ENCODE measurements at places on chromosomes 13 and 19.

- no peak for DNase-seq
Observed at GRCh38 chr13:32042551-32042950, 11.0 kb downstream of the FRY start.

- DNase-seq: no peak
Observed at GRCh38 chr19:55247621-55248099, 11.2 kb downstream of the PPP6R1 start.

DNA sequence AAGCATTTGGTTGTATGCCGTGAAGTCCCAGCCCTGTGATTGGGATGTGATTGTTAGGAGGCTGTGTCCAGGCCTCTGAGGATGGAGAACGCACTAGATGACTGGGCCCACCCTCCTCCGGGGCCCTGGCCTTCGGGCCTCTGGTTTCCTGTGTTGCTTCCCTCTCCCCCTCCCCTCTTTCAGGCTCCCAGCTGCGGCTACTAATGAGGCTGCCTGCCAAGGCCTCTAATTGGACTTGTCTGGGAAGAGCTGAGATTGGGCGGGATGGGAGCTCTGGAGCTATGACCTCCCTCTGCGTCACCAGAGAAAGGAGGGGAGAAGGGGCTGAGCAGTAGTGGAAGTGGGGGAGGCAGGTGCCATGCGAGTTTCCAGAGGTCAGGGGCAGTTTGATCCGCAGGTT lies 9.9 kb downstream of the PTH2 start:
- DNase-seq: no peak

GRCh38 chr19:36371886-36372285 lies 7.1 kb downstream of the ZFP14 start:
- DNase-seq: no peak

- no peak for DNase-seq
Observed at GRCh38 chr13:50419331-50419865, 404.2 kb downstream of the KCNRG start.

DNA sequence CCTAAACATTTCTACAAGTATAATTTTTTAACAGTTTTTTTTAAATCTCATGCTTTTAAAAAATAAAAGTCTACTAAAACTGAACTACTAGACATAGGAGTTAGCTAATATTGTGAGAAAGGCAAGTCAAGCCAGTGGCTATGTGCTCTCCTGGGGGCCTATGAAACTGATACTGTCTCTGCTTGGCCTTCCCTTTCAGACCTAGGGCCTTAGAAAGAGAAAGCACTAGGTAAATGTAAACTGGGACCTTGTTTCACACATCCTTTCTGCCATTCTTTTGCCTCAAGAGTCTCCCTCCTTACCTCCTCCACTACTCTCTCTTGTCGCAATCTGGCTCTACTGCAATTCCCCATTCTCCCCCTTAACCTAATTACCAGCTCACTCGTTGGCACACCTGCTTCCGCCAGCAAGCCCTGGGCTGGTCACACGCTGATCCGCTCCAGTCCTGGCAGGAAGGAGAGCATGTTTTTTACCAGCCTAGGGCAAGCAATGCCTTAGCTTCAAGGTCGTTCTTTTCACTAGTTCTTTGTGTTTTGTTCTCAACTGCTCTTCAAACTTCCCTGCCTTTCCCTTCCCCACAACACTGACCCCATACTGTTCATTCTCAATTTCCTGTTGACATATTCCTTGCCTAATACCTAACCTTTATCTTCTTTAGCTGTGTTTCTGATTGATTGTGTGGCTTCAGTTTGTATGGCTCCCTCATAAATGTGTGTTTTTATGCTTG lies 23.1 kb downstream of the TBC1D4 start:
- no peak for DNase-seq

DNA sequence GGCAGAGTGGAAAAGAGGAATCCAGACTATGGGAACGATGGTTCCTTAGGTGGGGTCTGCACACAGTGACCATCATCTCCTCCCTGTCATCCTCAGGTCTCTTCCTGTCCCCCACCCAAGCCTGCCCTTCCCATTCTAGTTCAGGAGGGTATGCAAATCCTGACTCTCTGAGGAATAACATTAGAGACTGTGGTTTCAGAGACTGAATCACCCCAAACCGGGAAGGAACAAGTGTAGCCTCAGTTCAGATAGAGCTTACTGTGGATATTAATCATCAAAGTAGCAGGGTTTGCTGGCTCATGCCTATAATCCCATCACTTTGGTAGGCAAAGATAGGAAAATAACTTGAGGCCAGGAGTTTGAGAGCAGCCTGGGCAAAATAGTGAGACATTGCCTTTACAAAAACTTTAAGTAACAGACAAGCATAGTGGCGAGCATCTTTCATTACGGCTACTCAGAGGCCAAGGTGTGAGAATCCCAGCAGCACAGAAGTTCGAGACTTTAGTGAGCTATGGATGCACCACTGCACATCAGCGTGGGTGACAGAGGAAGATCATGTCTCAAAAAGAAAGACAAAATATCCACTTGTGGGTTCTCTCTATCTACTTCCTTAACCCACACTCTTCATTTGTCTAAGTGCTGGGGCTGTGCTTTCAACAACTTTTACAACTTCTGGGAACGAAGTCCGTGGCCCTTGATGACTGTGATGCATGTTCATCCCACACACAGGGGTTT lies 19.3 kb upstream of the LGALS13 start:
- DNase-seq: no peak

DNA sequence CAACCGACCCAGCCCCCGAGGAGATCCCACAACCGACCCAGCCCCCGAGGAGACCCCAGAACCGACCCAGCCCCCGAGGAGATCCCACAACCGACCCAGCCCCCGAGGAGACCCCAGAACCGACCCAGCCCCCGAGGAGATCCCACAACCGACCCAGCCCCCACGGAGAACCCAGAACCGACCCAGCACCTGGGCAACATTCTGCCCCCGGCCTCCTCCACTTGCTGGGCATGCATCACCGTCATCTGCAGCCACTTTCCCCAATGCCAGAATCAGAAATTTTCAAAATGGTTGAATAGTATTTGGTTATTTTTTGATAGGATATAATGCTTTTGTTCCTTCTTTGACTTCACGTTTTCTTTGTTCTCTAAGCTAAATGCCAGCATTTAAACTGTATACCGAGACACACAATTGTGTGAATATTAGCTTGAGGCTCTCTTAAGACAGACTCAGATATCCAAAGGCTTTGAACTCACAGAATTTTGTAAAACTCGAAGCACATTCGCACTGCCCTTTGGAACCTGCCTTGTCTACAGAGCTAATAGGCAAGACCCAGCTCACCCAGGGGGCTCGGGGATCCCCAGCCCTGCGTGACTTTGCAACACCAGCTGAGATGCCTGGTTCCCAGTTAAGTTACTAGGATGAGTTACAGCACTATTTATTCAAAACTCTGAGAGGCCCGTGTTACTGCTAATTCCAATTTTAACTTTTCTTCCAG lies 15.5 kb upstream of the RASA3 start:
- DNase-seq: no peak

- DNase-seq: no peak
Observed at GRCh38 chr19:1907563-1908363, 2.6 kb downstream of the ADAT3 start.

DNA sequence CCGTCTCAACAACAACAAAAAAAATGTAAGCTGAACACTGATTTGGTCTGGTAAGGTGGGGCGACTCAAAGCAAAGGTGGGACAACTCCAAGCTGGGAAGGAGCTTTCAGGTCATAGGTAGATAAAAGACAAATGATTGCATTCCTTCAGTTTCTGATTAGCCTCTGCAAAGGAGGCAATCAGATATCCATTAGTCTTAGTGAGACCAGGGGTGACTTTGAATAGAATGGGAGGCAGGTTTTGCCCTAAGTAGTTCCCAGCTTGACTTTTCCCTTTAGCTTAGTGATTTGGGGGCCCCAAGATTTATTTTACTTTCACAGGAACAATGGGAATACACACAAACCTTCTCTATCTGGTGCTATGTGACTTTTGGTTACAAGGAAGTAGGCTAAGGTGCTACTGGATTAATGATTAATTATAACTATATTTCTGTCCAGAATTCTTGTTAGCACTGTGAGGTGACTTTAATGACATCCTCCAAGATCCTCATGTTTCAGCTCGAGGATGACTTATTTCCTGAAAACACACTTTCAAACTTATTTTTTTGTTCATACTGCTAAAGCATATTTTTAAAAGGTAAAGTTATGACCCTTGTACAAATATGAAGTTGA lies 10.6 kb upstream of the MTRF1 start:
- DNase-seq: no peak

DNA sequence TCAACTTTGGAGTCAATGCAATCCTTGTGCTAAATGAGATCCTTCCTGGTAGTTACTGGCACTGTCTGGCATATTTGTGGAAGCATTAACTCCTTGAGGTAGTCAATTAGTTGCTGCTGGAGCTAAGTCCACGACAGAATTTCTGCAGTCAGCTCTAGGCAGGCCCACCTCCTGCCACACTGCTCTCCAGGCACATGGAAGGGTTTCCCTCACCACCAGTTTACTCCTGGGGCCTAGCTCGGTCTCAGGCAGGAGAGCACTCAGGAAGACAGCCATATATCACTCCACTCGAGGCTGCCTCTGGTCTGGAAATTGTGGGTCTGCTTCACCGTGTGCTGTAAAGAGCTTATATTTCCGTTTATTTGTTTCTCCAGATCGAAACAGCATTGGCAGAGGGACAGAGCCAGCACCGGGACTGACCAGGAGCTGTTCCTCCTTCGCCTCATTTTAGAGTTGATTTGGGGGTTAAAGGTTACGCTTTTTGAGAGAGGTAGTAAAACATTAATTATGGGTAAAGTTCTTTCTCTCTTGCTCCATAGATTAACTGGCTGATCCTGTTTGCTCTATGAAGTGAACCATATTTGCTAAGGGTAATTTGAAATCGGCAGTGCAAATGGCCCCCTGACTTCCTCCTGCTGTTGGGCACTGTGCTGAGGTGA lies 20.6 kb upstream of the GTF3A start:
- DNase-seq: no peak
